NCI-H1105 (cell line): ENCODE measurements at places on chromosomes 16 and 17.

DNA sequence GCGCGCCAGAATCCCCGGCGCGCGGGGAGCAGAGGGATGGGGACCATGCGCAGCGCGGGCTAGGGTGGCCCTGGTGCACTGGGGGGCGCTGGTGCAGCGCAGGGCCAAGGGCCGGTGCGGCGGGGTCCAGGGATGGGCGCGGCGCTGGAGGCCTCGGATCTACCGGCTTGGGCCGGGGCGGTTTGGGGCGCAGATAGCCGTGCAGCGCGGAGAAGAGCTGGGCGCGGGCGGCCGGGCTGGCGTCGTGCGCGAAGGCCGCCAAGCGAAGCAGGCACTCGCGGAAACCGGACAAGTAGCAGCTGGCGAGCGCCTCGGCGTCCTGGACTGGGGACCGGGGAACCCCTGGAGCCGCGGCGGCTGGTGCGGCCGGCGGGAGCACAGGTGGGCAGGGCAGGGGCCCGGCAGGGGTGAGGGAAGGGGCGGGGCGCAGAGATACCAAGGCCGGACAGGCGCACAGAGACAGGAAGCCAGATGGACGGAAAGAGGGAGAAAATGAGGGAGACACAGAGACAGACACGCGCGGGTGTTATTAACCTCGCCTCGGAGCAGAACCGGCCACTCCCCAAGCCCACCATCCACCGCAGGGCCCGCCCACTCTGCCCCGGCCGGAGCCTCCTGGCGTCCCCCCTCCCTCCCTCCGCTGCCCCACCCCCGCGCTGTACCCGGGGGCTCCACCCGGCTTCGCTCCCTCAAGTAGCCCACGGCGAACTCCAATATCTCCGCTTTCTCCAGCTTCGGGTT is 2.1 kb downstream of the HES7 start:
- DNase-seq = peak; percentile 37

DNA sequence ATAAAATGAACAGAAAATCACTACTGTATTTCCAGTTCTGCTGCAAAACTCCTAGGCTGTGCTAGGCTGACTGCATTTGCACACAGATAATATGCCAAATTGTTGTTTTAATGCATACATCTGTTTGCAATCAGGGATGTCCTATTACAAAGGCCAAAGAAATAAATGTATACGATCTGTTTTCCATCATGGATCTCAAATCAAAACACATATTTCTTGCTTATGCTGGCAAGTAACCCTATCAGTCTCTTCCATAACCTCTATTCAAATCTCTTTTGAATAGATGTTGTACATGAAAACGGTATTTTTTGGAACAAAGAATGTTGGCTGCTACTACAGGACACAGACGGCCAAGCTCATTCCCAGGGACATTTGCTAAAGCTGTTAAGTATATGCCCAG is 56.6 kb downstream of the DUSP14 start:
- no peak for DNase-seq

GRCh38 chr17:77400445-77400870 is 259.7 kb downstream of the SEC14L1 start:
- no peak for DNase-seq

DNA sequence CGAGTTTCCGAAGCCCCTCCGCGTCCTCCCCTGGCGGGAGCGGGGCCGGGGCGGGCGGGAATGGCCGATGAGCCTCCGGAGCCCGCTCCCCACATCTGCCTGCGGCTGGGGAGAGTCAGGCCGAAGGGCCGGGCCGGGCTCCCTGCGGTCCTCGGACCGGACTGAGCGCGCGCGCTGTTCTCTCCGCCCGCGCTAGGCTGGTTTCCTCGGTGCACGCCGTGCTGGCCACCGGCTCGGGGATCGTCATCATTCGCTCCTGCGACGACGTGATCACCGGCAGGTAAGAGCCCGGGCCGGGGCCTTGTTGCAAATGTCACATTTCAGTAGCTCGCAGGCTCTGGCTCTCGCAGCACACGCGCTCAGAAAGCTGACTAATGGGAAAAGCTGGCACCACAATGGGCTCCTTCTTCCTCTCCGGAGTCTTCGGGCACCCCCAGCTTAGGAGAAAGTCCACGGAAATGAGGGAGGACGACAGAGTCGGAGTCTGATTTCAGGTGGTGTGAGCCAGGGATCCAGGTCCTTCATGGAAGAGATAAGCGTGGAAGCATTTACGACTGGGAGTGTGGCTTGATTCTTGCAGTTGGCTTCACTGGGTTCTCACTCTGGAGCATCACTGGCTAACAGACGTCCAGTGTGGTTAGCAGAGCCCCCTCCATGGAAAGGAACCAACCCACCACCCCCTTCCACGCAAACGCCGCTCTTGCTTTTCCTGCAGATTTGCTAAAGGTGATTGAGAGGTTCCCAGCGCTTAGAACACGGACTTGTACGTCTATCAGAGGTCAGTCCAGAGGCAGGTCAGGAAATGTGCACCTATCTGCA is 715 bp downstream of the TLCD3A start:
- DNase-seq = no peak

GRCh38 chr17:82358465-82359350 is at the start of gene TEX19:
Gene TEX19 (plus strand): TSS chr17:82359247. CDS start chr17:82362151, 2,904 bp downstream.
- DNase-seq = peak; percentile 34
